Stimulated activated CD8-positive, alpha-beta memory T cell treated with anti-CD3 and anti-CD28 coated beads, Interleukin-4, amount 100 ng/mL, for 1 hour (primary cell): ENCODE measurements at places on chromosomes 5 and 9.

- no peak for DNase-seq
Measured at GRCh38 chr5:81046041-81046440, 85.9 kb downstream of the RASGRF2 start.

- DNase-seq: no peak
Measured at GRCh38 chr5:147507480-147508126, 2.3 kb downstream of the DPYSL3 start.

- DNase-seq: no peak
Measured at GRCh38 chr9:69965416-69966145, 78.1 kb upstream of the MAMDC2 start.

- no peak for DNase-seq
Measured at GRCh38 chr9:88645879-88646199, 110.9 kb downstream of the NXNL2 start.

- no peak for DNase-seq
Measured at GRCh38 chr9:132903574-132904492, 25.1 kb downstream of the SPACA9 start.
